Posterior vena cava (tissue), 2 donors: ENCODE measurements at places on chromosomes 6 and 20. TPM values are rescaled to one million over a fixed set of nuclear protein-coding genes. Genes with fewer than 3 reads are reported as not detected.

ZC3H12D gene
- total RNA-seq = 2.2 TPM

HCK gene
- total RNA-seq = 26.9 TPM

GRCh38 chr6:169363590-169363989 is 109.9 kb upstream of the THBS2 start:
- DNase-seq = no peak

DNA sequence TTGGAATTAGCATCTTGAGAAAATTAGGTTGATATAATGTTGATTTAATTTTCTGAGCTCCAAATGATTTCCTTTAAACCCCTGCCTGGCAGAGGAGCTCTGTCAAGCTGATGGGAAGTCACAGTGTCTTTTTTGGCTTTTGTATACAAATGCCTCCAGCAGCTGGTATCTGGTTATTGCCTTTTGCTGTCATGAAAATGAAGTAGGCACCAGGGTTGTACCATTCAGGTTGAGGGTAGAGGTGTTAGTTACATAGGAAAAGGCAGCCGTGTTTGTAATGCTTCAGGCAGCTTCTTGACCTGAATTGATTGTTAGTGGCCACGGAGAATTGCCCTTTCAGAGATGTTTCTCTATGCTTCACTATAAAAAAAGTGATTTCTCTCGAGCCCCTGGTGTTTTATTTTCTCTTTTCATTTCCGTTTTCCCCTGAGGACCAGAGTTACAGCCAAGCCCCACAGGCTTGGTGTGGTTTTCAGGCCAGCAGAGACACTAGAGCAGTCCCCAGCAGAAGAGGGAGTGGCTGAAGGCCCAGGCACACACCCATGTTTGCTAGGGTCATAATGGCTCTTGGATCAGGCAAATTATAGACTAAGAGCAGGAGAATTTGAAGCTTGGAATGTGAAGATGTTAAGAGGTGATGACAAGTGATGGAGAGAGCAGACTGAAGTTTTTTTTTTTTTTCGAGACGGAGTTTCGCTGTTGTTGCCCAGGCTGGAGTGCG is 21.6 kb downstream of the CMTR1 start:
- DNase-seq = no peak

DNA sequence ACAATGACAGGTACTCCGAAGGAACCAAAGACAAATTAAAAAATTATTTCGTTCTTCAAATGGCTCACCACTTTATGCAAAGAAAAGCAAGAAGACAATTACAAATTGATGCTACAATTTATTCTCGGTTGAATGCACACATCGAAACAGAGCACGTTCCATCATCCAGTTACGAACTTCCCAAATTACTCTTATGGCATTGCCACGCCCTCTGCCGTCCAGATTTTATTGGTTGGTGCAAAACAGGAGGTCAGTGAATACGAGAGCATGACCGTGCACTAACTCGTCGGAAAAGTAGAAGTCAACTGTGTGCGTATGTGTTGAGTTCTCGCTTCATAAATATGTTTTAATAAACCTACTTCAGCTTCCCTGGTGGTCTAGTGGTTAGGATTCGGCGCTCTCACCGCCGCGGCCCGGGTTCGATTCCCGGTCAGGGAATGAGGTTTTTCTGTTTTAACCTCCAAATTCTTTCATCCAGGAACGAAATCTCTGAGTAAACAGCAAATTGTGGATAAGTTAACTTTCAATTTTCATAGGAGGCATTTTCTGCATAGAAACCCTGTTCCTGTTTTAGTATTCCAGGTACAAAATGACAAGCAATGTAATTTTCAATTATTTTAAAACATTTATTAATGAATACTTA is 23.2 kb downstream of the ZNF311 start:
- peak; percentile 89 for DNase-seq
